ENCODE measurements at places on chromosomes 3 and 15.

GRCh38 chr15:66749841-66750575, 48.0 kb downstream of the SMAD6 start:
- DNase-seq, result no peak

DNA sequence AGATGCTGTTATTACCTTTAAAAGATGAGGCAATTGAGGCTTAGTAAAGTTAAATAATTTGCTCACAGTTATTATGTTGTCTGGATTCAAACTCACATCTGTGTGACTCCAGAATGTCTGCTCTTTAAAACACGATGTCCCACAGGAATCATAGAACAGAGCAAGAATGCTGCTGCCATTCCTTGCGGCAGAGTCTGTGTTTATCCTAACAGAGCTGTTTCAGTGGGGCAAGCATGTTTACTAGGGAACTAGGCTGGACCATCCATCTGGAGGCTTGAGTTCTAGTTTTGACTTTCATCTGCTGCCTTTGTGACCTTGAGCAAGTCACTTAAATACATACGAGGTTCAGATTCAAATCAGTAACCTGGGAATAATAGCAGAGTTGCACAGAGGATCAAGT, 72.1 kb downstream of the BBX start:
- DNase-seq, result no peak

DNA sequence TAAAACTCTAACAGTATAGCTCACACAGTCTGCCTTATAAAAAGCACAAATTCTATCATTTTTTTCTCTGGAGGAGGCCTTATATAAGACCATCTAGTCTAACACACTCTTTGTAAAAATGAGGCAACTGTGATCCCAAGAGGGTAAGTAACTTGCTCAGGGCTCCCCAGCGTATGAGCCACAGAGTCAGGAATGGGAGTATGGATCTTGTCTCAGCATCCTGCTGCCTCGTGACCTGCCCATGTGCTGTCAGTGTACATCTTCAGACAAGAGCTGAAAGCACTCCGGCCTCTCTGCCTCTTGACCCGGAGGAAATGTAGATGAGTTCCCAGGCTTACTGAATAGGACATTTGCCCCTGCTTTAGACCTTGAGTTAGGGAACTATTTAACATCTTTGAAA, 28.4 kb upstream of the MEF2A start:
- no peak for DNase-seq

- no peak for DNase-seq
Measured at GRCh38 chr3:168475704-168476103, 380.0 kb upstream of the GOLIM4 start.

- no peak for DNase-seq
Measured at GRCh38 chr15:82850731-82851130, 41.3 kb downstream of the WHAMM start.

- DNase-seq, result no peak
Measured at GRCh38 chr3:195612075-195612800, 28.5 kb upstream of the APOD start.

DNA sequence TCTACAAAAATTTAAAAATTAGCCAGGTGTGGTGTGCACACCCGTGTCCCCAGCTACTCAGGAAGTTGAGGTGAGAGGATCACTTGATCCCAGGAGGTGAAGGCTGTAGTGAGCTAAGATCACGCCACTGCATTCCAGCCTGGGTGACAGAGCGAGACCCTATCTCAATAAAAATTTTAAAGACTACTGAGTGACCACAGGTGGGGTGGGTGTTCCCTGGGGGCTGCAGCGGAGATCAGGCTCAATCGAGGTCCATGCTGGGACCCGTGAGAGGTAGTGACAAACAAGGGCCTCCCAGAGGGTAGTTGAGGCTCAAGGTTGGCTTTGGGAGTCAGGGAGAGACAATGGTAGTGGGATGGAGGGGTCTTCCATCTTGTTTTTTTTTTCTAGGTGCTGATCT, 38.9 kb upstream of the LIMD1 start:
- no peak for DNase-seq

DNA sequence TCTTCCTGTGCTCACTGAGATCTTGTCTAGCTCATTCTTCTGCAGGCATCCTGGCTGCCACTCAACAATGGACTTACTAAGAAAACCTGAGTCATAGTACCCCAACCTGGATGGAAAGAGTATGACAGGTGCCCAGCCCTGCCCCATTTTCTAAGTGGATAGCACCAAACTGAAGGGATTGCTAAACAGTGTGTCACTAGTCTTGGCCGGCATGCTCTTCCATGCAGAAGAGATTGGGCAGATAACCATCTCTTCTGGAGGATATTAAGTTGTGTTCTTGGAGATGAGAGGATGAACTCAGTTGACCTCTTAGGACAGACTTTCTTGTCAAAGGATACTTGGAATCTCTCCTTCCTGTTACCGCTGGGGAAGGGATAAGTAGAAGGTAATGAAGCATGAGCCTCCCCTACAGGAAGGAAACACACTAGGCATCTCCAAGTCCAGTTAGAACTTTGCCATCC, 797.5 kb downstream of the AGBL1 start:
- DNase-seq, result no peak

DNA sequence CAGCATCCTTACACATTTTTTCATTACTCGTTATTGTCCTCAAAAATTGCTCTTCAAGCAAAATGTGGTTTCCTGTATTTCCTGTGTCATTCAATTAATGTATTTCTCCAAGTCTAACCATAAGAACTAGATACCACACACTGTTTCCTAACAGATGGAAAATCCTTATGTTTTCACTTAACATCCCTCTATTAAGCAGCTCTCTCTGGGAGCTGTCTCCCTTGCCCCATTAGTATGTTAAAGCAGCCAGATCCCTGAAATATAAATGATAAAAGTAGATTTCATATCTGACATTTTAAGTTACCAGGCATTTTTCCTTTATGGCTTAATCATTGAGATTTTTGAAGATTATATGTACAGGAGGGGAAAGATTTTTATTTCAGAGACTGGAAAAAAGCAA, 15.9 kb downstream of the PFN2 start:
- no peak for DNase-seq

GRCh38 chr3:85475346-85475745, 516.6 kb downstream of the CADM2 start:
- DNase-seq, result no peak

DNA sequence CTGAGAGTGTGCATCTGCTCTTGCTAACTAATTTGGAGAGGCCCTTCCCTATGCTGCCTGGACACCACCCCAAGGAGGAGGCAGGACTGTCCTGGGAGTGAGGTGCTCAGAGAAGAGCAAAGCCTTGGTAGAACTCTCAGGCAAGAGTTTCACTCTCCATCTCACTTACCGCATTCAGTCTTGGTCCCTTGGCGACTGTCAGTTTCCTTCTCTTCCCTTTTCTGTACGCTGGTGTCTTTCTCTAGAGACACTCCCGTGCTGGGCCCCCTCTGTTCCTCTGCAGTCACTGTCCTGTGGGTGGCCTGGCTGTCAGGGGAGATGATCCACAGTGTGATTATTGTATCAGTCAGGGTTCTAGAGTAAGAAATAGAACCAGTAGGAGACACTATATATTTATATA, 44.0 kb downstream of the IDH2 start:
- DNase-seq, result no peak

- no peak for DNase-seq
Measured at GRCh38 chr15:88048755-88049154, 207.8 kb downstream of the NTRK3 start.

DNA sequence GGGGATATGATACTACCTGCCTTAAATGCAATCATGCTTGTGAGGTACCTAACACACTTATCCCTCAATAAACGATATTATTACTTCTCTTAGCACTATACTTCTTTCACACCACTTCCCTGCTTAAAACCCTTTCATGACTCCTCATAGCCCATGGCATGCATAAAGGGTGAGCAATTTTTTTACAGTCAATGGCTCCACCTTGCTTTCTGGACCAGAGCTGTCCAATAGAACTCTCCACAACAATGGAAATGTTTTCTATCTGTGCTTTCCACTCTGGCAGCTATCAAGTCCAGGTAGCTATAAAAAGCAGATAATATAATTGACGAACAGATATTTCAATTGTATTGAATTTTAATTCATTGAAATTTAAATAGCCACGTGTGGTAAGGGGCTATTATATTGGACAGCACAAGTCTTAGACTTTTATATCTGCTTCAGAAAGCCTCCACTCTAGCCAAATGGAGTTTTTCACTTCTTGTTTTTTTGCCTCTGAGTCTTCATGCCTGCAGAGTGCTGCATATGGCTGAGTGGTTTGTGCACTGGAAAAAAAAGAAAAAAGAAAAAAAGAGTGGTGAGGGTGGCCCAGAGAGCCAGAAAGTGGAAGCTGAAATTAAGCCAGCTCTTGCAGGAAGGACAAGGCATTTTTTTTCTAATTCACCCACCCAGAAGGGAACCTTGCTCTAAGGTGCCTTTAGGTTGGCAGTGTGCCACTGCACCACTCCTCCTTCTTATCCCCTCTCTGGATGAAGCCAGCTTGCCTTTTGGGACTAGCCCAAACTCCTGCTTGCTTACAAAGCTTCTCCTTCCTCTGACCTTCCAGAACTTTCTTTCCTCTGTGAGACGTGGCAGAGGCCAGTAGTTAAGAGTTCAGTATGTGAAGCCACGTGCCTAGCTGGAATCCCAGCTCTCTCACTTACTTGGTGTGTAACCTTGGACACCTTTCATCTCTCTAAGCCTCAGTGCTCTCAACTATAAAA, 239.0 kb upstream of the LRTM1 start:
- DNase-seq, result no peak

DNA sequence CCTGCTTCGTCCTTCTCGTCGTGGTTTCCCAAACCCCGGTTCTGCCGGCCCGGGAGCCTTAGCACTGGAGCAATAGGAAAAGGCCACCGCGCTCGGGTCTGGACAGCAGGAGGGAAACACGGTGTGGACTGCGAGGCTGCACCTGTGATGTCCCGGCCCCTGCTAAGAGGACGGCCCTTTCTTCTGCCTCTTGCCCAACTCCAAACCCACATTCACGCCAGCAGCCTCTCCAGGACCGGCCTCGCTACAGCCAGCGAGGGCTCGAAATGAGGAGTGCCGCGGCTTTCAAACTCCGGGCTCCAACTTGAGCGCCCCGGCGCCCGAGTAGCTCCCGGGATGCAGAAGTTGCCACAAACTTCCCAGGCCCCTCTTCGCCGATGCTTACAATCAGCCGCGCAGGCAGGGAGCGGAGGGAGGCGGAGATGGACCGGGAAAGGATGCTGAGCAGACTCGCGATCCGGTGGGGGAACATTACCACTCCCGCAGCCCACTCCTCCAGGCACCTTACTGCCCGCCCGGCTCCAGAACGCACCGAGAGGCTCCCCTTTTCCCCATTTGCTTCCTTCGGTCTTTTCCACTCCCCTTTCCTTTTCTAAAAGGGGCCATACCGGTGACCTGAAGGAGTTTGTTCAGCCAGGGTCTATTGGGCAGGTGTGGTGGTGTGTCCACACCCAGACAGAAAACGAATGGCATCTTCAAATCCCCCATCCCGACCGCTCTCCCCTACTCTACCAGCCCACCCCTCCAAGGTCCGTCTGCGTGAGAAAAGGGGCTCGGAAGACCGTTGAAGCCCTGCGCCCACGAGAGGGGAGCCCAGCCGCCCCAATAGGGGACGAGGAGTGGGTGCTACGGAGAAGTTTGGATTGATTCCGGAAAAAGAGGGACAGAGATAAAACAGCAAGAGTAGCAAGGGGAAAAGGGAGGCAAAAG, 18.8 kb upstream of the SATB1 start:
- no peak for DNase-seq

DNA sequence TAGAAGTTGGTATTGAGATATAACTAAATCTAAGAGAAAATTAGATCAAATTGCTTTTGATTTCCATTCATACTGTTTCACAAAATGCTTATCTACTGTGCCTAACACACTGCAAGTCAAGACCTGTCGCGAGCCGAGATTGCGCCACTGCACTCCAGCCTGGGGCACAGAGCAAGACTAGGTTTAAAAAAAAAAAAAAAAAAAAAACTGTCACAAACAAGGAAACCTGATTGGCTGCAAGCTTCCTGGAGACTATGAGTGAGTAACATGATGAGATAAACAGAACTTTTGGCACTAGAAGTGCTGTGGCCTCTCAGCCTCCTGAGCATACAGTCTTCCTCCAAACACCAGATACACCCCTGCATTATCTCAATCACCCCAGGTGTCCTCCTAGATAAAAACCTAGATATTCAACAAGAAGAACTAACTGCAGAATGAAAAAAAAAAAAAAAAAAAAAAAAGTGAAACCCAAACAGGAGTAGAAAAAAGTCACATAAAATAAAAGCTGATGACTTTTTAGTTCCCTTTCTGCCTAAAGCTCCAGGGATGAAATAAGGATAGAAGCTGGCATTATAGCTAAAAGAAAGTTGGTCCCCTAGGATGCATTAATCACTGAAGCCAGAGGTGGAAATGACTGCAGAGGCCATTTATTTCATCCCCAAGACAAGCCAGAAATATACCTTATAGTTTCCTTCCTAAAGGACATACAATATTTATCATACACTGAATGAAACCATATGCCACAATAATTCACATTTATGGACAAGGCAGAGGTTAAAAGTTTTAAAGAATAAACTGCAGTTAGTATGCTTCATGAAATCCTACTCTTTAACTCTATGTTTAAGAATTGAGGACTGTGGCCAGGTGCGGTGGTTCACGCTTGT, 82.4 kb downstream of the P3H2 start:
- DNase-seq, result no peak

DNA sequence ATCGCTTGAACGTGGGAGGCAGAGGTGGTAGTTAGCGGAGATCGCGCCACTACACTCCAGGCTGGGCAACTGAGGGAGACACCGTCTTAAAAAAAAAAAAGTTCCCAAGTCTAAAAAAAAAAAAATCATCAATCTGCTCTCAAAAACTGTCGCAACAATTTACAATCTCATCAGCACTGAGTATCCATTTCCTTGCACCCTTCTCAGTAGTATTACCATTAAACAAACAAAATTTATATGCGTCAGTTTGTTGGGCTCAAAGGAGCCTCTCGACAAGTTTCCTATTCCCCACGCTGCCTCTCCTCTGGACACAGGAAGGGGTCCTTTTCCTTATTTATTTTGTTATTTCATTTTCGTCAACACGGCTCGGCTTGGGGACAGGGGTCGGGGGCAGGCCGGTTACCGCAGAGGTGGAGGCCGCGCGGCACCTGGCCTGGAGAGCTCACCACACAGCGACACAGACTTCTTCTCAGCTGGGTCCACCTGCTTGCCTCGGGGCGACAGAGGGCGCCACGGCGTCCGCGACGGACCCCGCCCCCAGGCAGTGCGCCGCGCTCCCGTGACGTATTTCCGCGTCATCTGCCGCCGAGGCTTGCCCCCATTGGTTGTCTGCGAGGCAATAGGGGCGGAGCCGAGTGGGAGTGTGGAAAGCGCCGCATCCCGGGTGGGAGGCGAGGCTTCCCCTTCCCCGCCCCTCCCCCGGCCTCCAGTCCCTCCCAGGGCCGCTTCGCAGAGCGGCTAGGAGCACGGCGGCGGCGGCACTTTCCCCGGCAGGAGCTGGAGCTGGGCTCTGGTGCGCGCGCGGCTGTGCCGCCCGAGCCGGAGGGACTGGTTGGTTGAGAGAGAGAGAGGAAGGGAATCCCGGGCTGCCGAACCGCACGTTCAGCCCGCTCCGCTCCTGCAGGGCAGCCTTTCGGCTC, at the start of gene MAP2K1:
TSS of gene MAP2K1 (plus strand) at position 709 of the 920 bp plus-strand sequence. CDS start 436 bp downstream, outside the sequence.
- DNase-seq, result peak; percentile 99
